ENCODE measurements at places on chromosomes 11 and 22.

DNA sequence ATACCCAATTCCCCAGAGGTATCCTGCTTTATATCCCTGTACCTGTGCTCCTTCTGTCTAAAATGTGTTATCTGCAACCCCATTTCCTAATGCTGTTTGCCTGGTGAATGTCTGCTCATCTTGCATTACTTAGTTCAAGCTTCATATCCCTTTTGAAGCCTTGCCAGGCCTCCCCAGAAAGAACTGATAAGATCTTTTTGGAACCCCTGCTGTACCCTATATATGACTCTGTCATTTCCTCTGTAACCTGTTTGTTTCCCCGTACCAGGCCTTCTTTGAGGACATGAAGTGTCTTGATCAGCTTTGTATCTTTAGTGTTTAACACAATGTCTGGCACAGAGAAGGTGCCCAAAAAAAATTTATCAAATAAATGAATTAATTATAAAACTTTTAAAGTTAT is 77.6 kb downstream of the LIF start:
- no peak for DNase-seq

- DNase-seq, result no peak
Observed at GRCh38 chr11:14045417-14045816, 82.9 kb downstream of the SPON1 start.

GRCh38 chr11:128172046-128172878 is 415.1 kb downstream of the ETS1 start:
- DNase-seq, result no peak

DNA sequence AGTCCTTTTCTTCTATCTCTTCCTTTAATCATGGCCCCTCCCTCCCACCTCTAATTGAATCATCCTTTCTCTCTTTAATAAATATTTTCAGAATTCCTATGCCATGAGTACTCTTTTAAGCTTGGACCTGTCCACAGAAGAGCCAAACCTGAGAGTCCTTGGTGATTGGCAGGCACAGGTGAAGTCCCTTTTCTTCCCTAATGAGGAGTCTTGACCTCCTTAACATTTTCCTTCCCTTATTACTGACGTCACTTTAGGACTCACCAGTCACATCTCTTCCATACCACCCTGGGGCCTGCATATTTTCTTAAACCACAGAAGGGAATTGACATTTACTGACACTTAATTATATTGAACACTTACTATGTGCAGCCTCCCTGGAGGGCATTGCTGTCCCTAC is 41.0 kb upstream of the RASSF10 start:
- DNase-seq, result no peak

All from SIG-M5 (cell line).